Stimulated activated CD8-positive, alpha-beta memory T cell treated with anti-CD3 and anti-CD28 coated beads, Interleukin-15, amount 100 ng/mL, for 24 hours (primary cell): ENCODE measurements at places on chromosomes 2 and 18.

DNA sequence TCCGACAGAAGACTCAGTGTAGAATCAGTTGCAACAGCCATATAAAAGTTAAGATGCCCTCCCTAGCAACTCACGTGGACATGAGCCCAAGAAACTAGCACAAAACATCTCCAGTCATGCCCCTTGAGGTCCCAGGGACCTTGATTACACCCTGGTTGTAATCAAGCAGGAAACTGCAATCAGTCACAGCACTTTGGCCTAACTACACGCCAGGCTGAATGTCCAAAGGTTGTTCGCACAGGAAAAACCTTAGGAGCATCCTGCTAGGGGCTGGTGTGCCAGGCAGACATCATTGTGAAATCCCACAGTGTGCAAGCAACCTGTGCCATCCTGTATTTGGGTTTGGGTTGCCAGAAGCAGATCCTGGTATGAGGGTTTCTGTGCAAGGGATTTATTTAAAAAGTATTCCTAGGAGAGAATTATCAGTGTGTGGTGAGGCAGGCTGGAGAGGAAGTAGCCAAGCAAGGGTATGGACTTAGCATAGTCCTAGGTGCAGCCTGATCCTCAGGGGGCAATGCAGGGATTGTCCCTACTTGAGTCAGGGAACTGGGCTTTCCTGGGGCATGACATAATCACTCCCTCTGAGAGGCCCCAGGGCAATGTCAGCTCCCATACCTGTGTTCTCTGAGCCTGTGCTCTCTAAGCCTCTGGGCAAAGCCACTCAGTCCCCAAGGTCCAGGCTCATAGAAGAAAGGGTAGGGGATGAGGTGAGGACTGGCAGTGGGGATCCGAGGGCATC is 17.8 kb upstream of the SULT1C2 start:
- DNase-seq: no peak

GRCh38 chr2:65728477-65729180 is 296.2 kb upstream of the SPRED2 start:
- DNase-seq: no peak

GRCh38 chr2:109466674-109467575 is 146.8 kb downstream of the SEPTIN10 start:
- DNase-seq: no peak

- DNase-seq: no peak
Measured at GRCh38 chr2:424306-425171, 136.6 kb upstream of the ALKAL2 start.

DNA sequence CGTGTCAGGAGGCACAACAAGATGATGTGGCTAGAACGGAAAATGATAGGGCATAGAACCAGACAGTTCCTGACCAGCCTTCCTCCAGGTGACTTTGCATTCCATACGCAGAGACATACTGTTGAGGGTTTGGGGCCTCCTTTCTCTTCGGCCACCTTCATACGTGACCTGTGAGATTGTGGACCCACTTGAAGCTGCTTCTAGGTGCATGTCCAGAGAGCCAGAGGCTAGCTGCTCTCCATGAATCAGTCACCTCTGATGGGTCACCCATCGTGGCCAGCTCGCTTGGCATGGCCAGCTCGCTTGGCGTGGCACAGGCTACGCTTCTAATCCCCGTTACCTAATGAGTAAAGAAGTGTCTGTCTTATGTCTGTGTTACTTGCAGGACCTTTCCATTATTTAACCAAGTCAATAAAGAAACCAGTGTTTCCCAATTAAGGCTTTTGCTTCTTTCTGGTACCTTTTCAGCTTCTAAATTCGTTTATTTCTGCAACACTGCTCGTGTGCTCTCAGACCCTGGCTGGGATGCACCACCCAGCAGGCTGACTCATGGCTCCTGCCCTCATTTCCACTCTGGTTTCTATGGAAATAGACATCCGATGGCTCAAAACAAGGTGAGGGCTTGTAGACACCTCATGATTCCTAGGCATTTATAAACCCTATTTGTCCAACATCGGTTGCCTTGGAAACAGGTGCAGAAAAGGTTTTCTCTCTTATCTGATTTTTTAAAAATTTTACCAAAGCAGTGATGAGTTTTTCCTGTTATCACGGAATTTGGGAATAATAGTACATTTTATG is 86.7 kb upstream of the B3GNT7 start:
- no peak for DNase-seq

- DNase-seq: no peak
Measured at GRCh38 chr2:194494401-194494800, 1162.6 kb upstream of the SLC39A10 start.

- no peak for DNase-seq
Measured at GRCh38 chr2:128472789-128473174, 154.1 kb upstream of the HS6ST1 start.

GRCh38 chr2:240946654-240947053 is 40.5 kb downstream of the CROCC2 start:
- DNase-seq: no peak

- no peak for DNase-seq
Measured at GRCh38 chr2:52288596-52288995, 1256.7 kb upstream of the NRXN1 start.

GRCh38 chr2:172869861-172870260 is 134.2 kb downstream of the RAPGEF4 start:
- DNase-seq: no peak

DNA sequence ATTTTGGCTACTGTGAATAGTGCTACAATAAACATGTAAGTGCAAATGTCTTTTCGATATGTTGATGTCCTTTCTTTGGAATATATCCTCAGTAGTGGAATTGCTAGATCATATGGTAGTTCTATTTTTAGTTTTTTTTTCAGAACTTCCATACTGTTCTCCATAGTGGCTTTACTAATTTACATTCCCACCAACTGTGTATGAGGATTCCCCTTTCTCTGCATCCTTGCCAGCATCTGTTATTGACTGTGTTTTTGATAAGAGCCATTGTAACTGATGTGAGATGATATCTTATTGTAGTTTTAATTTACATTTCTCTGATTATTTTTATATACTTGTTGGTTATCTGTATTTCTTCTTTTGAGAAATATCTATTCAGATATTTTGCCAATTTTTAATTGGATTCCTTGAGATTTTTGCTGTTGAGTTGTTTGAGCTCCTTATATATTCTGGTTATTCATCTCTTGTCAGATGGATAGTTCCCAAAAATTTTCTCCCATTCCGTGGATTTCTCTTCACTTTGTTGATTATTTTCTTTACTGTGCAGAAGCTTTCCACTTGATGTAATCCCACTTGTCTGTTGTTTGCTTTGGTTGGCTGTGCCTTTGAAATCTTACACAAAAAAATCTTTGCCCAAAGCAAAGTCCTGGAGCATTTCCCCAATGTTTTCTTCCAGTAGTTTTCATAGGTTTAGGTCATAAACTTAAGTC is 532.3 kb downstream of the PID1 start:
- no peak for DNase-seq

GRCh38 chr2:202495230-202495604 is 119.1 kb downstream of the BMPR2 start:
- DNase-seq: no peak

DNA sequence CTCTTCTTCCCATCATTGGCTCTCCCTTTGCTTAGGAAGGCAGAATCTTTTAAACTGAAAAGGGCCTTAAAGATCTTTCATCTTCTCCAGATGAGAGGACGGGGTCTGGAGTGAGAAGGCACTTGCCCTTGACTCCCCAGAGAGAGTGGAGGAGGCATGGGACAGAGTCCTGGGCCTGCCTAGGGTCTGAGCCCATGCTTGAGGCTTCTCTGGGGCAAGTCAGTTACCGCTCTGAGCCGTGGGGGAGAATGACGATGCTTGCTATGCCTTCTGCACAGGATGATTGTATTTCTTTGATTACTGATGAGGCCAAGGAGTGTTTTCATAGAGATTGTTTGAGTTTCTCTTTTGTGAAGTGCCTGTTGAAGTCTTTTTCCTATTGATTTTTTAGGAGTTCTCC is 921 bp downstream of the PLB1 start:
- DNase-seq: no peak

- no peak for DNase-seq
Measured at GRCh38 chr2:209721497-209721896, 50.1 kb upstream of the UNC80 start.

DNA sequence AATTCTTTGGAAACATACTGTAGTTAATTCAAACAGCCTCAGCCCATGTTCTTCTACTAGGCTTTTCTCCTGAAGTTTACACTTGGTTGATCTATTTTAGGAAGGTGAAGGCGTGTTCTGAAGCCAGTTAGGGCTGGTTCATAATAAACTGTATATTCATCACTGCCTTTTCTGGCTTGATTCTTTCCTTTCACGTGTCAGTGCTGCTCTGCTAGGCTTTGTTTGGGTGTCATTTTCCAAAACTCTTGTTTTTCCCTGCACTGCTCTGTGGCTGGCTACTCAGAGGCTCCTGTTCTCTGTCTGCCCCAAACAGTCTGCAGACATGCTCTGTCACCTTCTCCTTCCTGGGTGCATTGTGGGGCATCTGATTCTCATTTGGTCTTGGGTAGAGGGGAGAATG is 136.1 kb downstream of the PARD3B start:
- DNase-seq: no peak

- DNase-seq: no peak
Measured at GRCh38 chr2:148882051-148882450, 7.0 kb downstream of the KIF5C start.

DNA sequence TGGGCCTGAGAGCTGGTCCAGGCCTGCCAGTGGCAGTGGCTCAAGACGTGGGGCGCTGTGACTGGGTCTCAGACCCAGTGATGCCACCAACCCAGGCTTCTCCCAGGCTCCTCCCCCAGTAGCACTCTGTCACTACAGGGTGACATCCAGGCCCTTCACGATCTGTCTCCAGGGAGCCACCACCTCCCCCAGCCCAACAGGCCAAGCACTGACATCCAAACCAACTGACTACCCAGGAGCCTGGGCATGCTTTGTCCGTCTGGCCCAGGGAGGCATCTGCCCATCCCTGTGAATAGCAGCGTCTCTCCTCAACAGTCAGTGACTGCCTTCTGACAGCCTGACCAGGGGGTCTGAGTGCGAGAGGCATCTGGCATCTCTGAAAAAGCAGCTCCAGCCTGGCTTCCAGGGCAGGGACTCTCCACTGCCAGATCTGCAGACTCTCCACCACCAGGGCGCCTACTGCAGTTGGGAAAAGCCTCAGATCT is 13.0 kb downstream of the TEX44 start:
- no peak for DNase-seq

GRCh38 chr2:148906124-148906523 is 31.1 kb downstream of the KIF5C start:
- DNase-seq: no peak

DNA sequence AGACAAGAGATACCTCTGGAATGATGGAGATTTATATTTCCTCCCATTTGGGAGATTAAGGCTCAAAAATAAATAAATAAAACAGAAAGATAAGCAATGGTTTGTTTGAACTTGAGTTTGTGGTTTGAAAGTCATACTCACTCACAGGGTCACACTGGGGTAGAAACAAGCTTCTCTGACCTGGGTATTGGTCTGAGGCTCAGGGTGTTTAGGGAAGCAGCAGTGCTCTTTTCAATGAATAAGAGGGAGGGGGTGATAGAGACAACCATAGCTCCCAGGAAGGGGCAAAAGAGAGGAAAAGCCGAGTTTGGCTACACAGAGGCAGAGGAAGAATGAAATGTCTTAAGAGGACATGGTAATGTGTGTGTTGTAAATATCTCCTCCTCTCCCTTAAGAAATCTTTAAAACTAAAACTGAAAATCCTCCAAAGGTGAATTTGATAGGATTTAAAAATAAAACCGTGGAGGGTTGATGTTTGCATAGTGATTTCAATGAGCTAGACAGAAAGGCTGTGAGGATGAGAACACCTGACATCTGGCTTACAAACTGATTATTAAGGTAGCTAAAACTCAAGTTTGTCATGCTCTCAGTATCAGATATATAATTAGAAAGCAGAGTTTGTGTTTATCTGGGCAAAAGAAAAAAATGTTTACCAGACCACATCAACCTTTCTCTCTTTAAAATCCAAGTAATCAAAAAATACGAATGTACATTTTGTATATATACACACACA is 159.9 kb upstream of the TMEFF2 start:
- no peak for DNase-seq

- DNase-seq: no peak
Measured at GRCh38 chr2:207502577-207503198, 27.1 kb upstream of the CREB1 start.

- DNase-seq: no peak
Measured at GRCh38 chr2:31053929-31054782, 84.1 kb downstream of the GALNT14 start.

- no peak for DNase-seq
Measured at GRCh38 chr2:162749994-162750393, 88.6 kb downstream of the KCNH7 start.

DNA sequence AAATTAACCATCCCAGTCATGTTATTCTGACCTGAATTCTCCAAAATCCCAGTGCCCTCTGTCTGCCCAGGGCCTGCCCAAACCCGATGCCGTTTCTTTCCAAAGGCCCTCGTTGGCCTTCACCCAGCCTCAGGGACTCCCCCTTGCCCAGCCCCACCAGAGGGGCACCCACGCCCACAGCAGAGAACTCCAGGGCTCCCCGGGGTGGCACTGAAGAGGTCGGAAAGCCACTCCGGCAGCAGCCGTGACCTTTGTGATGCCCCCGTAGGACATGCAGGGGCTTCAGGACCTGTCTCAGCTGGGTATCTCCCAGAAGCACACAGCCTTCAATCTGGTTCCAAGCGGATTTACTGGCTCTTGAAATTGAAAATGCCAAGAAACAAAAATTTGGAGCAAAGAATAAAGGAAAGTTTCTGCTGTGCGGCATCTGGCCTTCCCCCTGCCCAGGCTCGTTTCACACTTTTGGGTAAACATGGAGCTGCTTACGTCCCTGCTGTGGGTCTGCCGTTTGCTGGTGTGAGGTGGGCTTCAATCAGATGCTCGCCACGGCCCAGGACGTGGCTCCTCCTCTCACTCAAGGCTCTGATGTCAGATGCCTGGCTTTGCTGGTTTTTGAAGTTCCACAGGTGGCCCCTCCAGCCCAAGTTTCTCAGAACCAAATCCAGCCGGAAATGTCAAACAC is 101.3 kb downstream of the TPO start:
- no peak for DNase-seq

DNA sequence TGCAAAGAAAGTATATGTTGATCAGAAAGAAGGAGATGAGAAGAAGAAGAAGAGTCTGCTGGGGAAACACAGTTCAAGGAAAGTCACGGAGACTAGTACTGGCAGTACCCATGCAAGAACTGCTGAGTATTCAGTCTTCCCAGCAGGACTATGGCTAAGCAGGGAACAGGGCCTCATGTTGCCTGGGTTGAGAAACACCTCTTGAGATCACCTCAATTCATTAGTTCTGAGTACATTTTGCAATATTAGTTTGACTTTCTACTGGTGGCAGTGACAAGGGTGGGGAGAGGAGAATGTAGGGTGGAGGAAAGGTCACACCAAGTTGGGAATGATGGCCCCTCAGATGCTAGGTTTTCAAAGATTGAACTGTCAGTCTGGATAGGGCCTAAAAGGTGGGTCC is 50.5 kb downstream of the MRPL33 start:
- DNase-seq: no peak

- DNase-seq: no peak
Measured at GRCh38 chr2:29782549-29783458, 138.6 kb downstream of the ALK start.

GRCh38 chr2:240628507-240628807 is 3.2 kb downstream of the GPR35 start:
- no peak for DNase-seq

GRCh38 chr2:195652911-195653310 is 4.1 kb upstream of the SLC39A10 start:
- no peak for DNase-seq
